ENCODE measurements at places on chromosomes 11 and 22. TPM values are rescaled to one million over a fixed set of nuclear protein-coding genes. Genes with fewer than 3 reads are reported as not detected.

Gene PYGM
- 31.3 TPM for total RNA-seq

Gene ART5
- 1.4 TPM for total RNA-seq

Gene DNAJB13
- not detected for total RNA-seq

Gene MPEG1
- 16.4 TPM for total RNA-seq

Gene TSSK2
- total RNA-seq = not detected

Gene TMPRSS5
- total RNA-seq = 2.1 TPM

Gene RTN4RL2
- total RNA-seq = 1.9 TPM

Gene SYTL2
- 12.4 TPM for total RNA-seq

Gene OR4A47
- total RNA-seq = not detected

Gene AIP
- total RNA-seq = 50.5 TPM

Gene CHRDL2
- 25.4 TPM for total RNA-seq

Gene C11orf42
- not detected for total RNA-seq

Gene SYT9
- total RNA-seq = 0.08 TPM

Gene CYTH4
- 12.7 TPM for total RNA-seq

Gene ABCG4
- total RNA-seq = 0.68 TPM

Gene FTH1
- 3,432 TPM for total RNA-seq

Gene MUC15
- not detected for total RNA-seq

Gene ADSL
- total RNA-seq = 47.0 TPM

Gene PGA5
- 0.58 TPM for total RNA-seq

Gene RASD2
- total RNA-seq = 4.0 TPM

Gene NEFH
- total RNA-seq = 0.31 TPM

Gene GLB1L3
- total RNA-seq = not detected

Gene DRICH1
- not detected for total RNA-seq

Gene MLC1
- total RNA-seq = 0.41 TPM

Gene MRE11
- total RNA-seq = 8.0 TPM

Gene RBMXL2
- total RNA-seq = not detected

Gene OR5W2
- not detected for total RNA-seq

Gene LINC01488
- 0.06 TPM for total RNA-seq

Gene SEC14L6
- total RNA-seq = 0.56 TPM

Gene SHANK3
- 34.1 TPM for total RNA-seq
